ENCODE measurements at places on chromosomes 16 and 17.

DNA sequence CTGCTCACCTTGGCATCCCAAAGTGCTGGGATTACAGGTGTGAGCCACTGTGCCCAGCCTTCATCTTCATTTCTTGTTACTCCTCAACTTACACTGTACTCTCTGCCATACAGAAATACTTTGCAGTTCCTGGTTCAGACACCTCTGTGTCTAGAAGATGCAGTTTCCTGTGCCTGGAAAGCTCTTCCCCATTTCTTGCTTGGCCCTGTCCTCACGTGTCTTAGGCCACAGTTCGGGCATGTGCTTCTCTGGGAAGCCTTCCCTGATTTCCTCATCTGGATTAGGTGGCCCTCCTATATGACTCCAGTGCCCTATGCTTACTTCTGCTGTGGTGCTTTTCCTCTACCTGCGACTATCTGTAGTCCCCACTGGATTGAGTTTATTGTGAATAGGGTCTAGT lies 26.5 kb upstream of the CDR2 start:
- no peak for DNase-seq

GRCh38 chr17:55068862-55069811 lies 100.6 kb downstream of the STXBP4 start:
- DNase-seq = no peak

GRCh38 chr16:2040787-2041522 lies 6.7 kb downstream of the NTHL1 start:
- no peak for DNase-seq

DNA sequence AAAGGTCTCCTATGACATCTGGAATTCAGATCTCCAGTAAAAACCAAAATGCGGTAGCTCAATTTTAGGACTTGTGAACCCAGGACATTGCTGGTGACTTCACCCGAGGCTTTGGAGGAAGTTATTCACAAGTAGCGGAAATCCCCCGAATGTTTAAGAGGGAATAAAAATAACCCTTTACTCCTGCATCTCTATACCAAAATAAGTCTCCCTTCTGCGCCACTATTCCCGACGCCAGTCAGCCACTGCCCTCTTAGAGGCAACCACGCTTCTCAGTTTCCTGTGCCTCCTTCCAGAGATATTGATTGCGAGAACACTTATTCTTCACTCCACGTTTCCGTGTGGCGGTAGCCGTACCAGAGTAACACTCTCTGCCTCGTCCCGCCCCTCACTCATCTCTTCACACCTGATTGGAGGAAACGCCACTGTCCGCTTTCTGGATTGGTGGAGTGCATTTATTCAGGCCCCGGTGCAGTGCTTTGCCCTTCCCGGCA lies 27.4 kb downstream of the EMP2 start:
- DNase-seq = peak; percentile 62

DNA sequence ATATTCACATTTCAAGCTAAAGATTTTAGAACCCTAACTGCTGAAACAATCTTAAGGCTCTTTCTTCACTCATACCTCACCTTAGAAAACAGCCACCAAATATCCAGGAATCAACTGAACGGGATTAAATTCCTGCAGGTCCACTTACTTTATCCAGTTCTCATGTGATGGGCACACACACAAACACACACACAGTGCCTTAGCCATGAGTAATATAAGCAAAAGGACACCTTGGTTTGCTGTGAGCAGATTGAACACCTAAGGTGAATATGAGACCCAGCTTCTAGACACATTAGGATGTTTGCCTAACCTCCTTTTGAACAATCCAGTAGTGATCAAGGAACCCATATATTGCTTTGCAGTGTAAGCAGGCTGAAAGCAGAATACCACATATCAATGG lies 81.5 kb downstream of the TUBD1 start:
- DNase-seq = no peak

- peak; percentile 68 for DNase-seq
These were observed 7.0 kb downstream of the CORO6 start for GRCh38 chr17:29615492-29616299.

GRCh38 chr17:77266891-77267341 lies 126.1 kb downstream of the SEC14L1 start:
- DNase-seq = no peak

DNA sequence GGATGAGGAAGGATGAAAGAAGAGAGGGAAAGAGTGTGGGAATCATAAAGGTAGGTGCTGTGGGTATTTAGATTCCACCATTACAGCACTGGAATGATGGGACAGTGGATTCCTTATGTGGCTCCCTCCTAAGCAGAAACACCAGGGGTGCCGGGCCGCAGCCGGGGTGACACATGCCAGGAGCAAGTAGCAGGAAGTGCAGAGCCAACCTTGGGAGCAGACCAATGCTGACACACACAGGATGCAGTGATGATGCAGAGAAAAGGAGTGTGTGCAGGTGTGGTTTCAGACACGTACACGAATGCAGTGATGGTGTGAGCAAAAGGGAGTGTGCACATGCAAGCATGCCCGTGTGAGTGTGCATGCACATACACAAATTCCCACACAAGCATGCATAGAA lies 338.0 kb downstream of the SLC39A11 start:
- peak; percentile 15 for DNase-seq

DNA sequence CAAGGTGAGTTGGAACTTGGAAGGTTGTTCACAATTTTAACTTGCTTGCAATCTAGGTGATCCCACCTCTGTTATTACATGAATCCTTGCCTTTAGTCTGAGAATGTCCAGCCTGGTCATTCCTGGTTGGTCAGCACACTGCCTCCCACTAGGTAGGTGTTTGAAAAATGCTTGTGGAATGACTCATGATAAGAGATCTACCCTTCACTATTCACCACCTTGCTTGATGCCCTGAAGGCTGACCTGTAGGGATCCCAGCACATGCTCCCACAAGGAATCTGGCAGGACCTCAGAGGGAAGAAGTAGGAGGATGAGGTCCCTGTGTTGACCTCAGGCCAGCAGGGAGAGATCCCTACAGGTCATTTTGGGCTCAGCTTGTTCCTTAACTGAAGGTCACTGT lies 30.2 kb upstream of the ABCA3 start:
- no peak for DNase-seq

DNA sequence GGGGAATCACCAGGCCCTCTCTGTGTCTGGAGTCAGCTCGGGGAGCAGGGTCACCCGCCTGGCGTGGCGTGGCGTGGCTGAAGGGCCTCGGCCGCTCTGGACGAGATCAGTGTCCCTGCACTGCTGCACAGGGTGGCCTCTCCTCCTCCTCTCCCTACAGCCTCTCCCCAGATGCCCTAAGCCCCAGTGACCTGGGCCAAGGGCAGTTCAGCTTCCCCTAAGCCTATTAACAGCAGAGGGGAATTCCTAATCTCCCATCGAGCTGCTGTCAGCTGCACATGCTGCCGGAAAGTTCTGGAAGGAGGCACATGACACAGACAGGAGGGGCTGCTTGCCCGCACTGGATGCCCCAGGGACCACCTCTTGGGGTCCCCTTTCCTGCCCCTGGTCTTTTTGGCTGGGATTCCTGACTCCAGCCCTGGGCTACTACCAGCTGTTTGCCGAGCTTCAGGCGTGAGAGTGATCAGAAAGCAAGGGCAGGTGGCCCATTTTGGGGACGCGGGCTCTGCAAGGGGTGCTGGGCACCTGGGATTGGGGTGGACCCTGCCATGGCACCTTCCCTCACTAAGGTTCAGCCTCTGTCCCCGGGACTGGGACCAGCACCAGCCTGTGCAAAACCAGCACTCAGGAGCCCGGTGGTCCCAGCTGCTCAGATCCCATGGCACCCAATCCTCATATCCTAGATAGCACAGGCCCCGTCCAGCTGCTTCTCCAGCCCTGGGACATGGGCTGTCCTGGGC lies 794 bp downstream of the PDE6G start:
- no peak for DNase-seq

GRCh38 chr16:63462316-63462715 lies 1426.1 kb upstream of the CDH8 start:
- no peak for DNase-seq

GRCh38 chr17:57080718-57081117 lies 4.3 kb upstream of the AKAP1 start:
- DNase-seq = no peak

DNA sequence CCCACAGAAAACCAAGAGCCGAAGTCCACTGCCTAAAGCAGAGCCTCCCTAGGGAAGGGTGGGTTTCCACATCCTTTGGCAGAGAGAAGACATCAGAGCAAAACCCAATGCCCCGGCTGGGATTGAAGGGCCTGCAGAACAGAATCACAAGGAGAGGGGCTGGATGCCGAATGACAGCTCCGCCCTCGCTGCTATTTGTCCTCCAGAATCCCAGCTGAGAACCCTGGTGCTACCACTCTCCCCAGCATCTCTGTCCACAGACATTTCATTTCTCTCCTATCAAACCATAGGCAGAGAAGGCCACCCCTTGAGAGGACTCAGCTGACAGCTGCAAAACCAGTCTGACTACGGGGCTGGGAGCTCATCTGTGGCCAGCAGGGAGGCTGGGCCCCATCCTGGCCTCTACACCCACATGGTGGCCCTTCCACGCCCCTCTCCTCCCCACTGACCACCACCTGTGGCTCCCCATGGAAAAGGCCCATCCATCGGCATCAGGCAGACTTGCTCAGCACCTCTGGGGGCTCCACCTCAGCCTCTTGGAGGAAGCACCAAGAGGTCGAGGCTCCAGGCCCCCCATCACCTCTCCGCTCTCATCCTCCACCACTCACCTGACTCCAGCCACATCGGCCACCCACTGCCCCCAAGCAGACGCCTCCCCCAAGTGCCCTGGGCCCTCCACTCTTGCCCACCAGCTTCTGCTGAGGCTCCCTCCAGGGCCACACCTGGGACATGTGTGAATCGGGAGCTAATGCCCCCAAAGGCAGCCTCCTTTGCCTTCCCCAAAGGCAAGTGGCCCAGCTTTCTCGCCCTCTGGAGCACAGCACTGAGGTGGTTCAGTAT lies 288.5 kb downstream of the C16orf95 start:
- no peak for DNase-seq

- no peak for DNase-seq
These were observed 3.3 kb downstream of the DDX5 start for GRCh38 chr17:64502809-64503208.

DNA sequence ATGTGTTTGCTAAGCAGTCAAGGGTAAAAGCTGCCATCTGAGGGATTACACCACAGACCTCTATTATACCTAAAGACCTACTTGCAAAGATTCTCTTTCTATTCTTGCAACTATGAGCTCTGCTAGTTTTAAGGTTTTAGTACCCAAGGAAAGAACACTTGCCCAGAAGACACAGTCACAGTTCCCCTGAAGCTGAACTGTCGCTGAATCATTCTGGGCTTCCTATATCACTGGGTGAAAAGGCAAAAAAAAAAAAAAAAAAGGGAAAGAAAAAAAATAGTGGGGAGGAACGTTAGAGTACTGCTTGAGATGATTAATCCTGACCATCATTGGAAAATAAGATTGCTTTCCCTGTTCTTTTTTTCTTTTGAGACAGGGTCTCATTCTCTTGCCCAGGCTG lies 37.9 kb downstream of the LYRM1 start:
- DNase-seq = no peak

GRCh38 chr17:10870336-10871050 lies 32.6 kb upstream of the PIRT start:
- no peak for DNase-seq

GRCh38 chr17:3718201-3718600 lies 5.5 kb upstream of the HASPIN start:
- DNase-seq = no peak

DNA sequence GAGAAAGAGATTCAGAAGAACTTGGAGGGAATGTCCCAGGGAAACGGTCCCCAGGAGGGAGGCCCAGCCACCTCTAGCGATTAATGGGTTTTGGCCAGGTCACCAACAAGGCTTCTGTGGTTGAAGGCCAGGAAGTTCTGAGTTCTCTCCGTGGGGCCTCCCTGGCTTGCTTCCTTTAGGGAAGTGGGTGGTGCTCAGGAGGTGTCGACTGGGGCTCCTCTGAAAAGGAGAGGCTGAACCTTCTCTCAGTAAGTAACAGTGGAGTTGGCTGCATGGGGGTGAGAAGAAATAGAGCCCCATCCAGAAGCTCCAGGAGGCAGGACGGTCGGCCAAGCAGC lies 77.1 kb upstream of the GSE1 start:
- DNase-seq = no peak

GRCh38 chr16:813204-813915 lies 12.8 kb upstream of the GNG13 start:
- peak; percentile 2 for DNase-seq

DNA sequence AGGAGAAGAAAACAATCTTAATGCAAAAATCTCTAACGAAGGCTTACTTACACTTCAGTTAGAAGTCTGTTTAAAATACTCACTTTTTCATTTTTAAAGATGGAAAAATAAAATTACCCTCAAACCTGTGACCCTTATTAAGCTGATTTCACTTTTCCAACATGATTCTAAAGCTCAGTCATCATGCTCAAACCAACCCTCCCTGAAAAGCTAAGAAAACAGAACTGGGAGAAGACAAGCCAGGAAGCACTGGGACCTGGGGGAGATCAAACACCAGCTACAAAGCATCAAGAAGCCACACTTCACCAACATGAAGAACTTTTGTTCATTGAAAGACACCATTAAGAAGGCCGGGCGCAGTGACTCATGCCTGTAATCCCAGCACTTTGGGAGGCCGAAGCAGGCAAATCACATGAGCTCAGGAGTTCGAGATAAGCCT lies 88.8 kb downstream of the LITAF start:
- DNase-seq = peak; percentile 83

DNA sequence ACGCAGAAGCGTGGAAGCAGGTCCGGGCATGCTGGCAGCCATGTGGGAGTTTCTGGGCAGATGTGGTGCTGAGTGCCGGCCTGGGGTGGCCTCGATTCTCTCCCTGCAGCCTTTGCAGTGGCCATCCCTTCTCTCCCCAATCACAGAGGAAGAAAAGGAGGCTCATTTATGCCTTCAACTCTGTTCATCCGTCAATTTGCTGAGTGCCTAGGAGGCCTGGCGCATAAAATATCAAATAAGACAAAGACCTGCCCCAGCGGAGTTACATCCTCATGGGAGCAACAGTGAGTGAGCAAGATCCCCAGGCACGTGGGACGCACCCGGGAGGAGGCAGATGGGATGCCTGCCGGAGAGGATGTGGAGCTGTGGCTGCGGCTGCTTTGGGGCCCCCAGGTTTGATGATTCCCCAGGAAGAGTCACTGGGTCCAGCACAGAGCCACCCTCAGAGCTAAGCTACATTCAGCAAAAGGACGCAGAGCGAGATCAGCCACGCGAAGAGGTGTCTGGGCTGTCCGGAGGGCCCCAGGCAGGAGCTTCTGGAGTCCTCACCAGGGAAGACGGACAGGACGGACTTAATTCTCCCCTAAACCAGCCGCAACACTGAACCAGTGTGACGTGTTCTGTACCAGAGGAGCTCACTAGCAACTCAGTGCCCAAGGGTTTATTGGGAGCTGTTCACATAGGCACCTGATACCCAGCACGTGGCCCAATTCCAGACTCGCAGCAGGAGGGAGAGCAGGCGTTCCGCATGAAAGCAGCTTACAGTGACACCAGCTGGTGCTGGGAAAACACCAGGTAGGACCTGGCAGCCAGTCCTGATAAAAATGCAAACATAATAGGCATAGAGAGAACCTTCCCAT lies 11.3 kb downstream of the CA5A start:
- DNase-seq = no peak

Data from brain microvascular endothelial cell (primary cell).